LHCN-M2 (cell line): ENCODE measurements at places on chromosomes 13 and 19.

DNA sequence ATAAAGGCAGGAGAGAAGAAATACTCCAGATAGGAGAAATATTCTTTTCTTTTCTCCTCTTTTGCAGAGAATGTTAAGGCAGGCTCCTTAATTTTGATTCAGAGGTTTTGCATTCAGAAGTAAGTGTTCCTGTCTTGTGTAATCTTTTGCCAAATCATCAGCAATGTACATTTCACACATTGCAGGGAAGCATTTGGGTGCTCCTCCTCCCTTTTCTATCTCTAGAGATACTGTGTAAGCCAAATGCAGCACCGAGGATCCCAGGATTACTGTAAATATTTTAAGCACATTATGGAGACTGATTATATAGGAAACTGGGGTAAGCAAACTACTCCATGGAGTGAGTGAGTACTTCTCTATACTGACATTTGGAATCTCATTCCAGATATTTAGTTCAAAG, 7.2 kb downstream of the ATP8A2 start:
- no peak for DNase-seq

- peak; percentile 32 for DNase-seq
Measured at GRCh38 chr19:19232261-19232721, 20.5 kb downstream of the NCAN start.

- DNase-seq, result peak; percentile 41
Measured at GRCh38 chr19:40139533-40140287, 49.0 kb upstream of the ZNF780A start.

GRCh38 chr13:49466292-49466838, 22.3 kb downstream of the SETDB2 start:
- no peak for DNase-seq

- no peak for DNase-seq
Measured at GRCh38 chr19:1235625-1236538, 1.9 kb downstream of the CBARP start.
